Activated naive CD4-positive, alpha-beta T cell treated with Interleukin-2 at 50 U/mL for 16 hours (primary cell): ENCODE measurements at places on chromosomes 3 and 15.
A peak's percentile ranks its signal among the peaks of the same experiment; 100 is the strongest.

- no peak for DNase-seq
These were observed 225.8 kb upstream of the SLCO3A1 start for GRCh38 chr15:91627473-91628278.

DNA sequence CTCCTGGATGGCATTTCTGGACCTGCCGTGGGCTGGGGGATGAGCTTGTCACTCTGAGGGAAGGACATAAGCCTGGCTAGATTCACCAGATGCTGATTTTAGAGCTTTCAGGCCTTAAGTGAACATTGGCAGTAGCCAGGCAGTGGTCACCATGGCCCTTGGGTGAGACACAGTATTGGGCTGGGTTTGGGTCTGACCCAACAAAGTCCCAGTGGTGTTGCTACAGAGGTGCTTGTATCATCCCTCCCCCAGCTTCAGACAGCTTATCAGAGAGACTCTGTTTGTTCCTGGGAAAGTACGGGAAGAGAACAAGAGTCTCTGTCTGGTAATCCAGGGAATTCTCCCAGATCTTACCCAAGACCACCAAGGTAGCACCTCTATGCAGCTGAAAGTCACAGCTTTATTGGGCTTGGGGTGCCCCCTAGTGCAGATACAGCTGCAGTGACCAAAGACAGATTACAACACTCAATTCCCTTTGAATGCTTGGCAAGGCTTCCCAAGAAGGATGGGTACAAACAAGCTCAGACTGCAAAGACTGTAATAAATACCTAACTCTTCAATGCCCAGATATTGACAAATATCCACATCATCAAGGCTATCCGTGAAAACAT lies 9.8 kb upstream of the RUVBL1 start:
- DNase-seq, result peak; percentile 52

DNA sequence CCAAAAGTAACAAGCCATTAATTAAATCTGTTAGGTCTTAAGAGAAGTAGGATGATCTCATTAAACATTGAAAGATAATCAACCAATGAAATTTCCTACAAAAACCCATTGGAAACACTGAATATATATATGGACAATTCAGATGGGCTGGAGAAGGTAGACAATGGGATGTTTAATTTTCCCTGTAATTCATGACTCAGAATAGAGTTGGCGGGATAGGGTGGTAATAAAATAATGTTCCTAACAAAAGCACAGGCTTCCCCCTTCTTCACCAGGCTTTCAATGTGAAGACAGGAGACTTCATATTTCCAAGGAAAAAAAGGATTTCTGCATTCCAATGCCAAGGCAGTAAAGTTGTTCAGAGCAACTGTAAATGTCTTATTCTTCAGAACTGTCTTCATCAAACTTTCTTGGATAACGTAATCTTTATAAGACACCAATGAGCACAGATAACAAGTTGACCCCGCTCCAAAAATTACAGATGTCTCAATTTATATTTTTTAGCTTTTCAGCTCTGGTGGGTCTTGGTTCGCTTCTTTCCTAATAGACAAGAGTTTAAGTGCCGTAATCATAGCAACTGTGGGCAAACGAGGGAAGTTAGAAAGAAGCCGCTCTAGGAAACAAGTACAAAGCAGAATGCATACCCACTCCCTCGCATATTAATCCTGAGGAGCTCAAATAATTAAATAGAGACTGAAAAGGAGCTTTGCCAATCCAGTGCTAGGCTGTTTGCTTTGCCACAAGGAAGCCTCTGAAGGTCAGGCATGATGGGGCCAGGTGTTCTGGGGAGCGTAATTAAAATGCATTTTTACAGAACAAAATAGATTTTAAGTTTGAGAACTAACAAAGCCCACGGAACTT lies 377.0 kb downstream of the FOXP1 start:
- DNase-seq, result no peak

DNA sequence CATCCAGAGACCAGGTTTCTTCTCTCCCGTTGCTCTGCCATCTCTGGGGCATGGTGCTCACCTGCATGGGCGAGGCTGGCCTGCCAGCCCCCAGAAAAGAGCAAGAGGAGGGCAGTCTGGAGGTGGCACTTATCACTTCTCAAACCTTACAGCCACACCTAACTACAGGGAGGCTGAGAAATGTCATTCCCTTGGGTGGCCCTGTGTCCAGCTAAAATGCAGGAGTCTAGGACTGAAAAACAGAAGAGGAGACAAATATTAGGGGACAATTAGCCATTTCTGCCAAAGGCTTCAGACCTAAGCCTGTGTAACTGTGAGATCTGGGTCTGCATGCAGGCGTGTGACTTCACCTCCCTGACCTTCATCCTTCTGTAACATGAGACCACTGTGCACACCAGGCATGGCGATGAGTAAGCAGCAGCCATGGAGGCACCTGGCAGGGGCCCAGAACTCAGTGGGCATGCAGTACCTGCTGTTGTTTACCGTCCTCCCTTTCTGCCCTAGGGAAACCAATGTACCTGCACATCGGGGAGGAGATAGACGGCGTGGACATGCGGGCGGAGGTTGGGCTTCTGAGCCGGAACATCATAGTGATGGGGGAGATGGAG lies 83.4 kb downstream of the MESD start:
- no peak for DNase-seq

DNA sequence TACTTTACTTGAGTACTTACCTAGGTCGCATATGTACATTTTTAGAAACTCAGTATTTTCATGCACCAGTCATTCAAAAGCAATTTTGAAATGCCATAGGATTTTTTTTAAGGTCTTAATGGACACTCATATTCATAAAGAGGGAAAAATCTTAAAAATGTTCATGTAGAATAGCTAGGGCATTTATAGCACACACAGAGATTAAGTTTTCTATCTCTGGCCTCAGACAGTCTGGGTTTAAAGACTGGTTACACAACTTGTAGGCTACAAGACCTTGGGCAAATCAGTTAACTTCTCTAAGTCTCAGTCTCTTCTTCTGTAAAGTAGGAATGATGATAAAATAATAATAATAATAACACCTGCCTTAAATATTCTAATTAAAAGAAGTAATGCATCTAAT lies 48.5 kb upstream of the UBP1 start:
- DNase-seq, result no peak

- DNase-seq, result no peak
These were observed 28.2 kb downstream of the DUOX1 start for GRCh38 chr15:45157974-45158373.

GRCh38 chr3:50255251-50255615 lies 13.7 kb upstream of the SEMA3B start:
- no peak for DNase-seq

DNA sequence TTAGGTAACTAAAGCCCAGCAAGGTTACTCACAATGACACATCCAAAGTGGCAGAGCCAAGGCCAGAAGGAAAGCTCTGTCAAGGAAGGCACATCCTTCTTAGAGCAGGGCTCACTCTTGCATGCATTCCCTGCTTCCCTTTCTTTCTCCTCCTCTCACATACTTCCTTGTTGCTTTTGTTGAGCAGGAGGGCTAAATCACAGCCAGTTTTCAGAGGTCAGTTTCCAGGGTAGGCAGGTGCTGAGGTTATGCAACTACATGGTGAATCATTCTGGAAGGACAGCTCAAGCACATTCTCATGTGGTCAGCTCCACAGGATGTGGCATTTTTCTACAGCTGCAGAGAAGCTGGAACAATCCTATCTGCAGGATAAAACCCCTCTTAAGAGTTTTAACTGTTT lies 275.6 kb downstream of the ZNF621 start:
- DNase-seq, result no peak

GRCh38 chr3:158733656-158734055 lies 1.4 kb upstream of the RARRES1 start:
- no peak for DNase-seq

DNA sequence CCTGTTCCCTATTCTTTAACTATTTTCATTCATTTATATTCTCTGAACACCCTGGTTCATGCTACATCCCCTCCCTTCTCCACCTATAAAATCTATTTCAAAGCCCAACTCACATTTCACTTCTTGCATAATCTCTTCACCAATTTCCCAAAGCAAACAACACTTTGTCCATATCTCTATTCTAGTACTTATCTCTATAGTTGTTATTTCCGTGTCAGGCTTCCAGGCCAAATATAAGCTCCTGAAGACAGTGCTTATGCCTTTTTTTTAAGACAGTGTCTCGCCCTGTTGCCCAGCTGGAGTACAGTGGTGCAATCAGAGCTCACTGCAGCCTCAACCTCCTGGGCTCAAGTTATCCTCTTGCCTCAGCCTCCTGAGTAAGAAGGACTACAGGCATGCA lies 43.6 kb downstream of the DNAH12 start:
- DNase-seq, result no peak

DNA sequence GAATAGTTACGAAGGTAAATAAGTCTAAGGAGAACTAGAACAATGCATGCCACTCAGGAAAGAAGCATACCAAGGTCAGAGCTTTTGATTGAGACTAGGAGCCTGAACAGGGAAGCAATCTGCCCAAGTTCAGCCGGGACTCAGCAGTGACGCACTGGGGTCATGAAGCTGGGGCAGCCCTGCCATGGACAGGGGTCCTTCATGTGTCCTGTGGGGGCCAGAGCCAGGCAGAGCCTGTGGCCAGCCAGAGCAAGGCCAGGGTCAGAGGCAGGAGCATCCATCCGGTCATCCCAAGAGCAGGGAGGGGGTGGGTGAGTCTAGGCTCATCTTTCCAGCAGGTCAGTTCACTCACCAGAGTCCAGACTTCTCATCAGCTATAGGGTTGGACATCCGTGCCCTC lies 47.9 kb downstream of the FGD5 start:
- no peak for DNase-seq

DNA sequence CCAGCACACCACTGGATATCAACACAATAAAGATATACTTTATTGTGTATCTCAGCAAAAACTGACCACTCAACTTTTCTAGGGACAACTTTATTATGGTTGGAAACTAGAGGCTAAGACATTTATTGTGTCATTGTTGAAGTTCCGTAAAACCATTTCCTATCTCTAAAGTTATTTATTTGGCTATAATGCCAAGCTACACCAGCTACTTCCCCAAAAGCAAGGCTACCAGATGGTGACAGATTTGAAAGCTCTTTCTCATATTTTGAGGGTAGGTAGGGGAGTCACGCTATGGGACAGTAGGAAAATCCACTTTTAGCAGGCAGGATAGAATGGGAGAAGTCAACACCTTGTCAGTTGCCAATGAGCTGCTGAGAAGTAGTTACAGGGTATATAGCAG lies 834.6 kb upstream of the CFAP20DC start:
- DNase-seq, result no peak

DNA sequence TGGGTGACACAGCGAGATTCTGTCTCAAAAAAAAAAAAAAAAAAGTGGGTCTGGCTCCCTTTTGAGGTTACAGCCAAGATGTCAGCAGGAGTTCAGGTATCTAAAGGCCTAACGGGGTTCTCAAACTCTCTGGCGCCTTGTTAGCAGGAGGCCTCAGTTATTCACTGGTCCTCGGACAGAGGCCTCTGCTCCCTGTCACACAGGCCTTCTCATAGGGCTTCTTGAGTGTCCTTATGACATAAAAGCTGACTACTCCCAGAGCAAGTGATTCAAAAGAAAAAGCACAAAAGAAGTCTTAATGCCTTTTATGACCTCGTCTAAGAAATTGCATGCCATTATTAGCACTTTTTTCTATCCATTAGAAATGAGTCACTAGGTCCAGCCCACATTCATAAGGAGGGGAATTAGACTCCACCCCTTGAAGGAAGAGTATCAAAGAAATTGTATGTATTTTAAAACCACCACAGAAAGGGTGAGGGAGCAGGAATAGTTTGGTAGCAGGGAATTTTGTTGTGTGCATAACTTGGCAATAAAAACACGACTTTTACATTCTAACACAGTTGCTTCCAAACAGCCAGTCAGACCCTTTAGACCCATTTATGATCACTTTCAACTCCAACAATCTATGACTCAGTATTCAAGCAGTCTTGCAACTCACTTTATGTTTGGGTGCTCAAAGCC lies 90.3 kb downstream of the MEX3B start:
- no peak for DNase-seq

DNA sequence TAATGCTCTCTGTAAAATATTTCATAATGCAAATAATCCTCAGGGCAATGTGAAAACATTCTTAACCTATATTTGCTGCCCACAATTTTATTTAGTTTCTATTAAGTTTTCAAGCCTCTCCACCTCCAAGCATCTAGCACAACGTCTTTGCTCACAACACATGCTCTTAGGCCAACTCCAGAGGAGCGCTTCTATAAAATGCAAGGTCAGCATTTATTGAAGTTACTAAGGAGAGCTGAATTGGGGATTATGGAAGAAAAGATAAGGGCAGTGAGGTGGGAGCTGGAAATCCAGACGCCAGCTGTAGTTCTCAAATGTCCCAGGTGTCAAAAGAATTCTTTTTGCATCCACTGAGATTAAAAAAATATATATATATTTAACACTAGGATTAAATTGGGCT lies 996 bp downstream of the RABL3 start:
- DNase-seq, result no peak

GRCh38 chr3:14434498-14435151 lies 32.2 kb downstream of the SLC6A6 start:
- no peak for DNase-seq

- DNase-seq, result no peak
These were observed 637.1 kb upstream of the CCDC54 start for GRCh38 chr3:106740116-106740515.

DNA sequence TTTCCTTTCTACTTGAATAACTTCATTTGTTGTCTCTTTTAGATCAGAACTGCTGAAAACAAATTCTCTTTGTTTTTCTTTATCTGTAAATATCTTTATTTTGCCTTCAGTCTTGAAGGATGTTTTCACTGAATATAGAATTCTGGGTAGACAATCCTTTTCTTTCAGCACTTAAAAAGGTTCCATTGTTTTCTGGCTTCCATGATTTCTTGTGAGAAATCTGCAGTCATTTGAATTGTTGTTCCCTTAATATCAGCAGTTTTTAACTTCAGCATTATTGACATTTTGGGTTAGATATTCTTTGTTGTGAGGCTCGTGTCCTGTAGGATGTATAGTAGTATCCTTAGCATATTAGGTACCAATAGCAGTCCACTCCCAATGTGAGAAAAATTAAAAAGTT lies 65.8 kb downstream of the SV2B start:
- DNase-seq, result no peak
